Motor neuron (in vitro differentiated cells): ENCODE measurements at places on chromosomes 5 and 9.
A peak's percentile ranks its signal among the peaks of the same experiment; 100 is the strongest.

- ATAC-seq: peak; percentile 88
Measured at GRCh38 chr5:168851902-168852321, 272.7 kb upstream of the PANK3 start.

DNA sequence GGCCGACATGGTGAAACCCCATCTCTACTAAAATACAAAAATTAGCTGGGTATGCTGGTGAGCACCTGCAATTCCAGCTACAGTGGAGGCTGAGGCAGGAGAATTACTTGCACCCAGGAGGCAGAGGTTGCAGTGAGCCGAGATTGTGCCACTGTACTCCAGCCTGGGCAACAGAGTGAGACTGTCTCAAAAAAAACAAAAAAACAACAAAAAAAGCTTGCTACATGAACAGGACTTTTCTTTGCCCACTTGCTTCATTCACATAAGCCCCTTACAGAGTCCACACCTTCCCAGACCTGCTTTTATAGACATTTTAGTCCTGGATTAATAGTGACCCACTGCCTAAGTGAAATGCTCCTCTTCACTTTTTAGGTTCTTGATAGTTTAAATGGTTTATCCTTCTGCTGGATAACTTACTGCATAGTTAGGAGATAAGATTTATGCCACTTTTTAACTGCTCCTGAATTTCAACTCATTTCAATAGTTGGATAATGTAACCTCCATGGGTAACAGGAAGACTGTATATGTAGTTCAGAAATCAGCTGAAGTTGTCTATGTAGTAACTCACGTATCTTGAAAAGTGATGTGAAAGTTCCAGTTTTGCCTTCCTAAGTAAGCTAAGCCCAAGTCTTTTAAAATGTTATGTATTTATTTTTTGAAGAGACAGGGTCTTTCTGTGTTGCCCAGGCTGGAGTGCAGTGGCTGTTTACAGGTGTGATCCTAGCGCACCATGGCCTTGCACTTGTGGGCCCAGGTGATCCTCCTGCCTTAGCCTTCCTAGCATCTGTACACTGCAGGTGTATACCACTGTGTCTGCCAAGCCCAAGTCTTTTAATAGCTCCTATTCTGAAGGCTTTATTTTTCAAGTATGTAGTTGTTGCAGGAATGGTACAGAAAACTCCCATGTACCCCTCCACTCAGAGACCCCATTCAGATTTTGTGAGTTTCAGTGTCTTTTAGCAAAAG, 19.7 kb downstream of the SUB1 start:
- no peak for ATAC-seq

DNA sequence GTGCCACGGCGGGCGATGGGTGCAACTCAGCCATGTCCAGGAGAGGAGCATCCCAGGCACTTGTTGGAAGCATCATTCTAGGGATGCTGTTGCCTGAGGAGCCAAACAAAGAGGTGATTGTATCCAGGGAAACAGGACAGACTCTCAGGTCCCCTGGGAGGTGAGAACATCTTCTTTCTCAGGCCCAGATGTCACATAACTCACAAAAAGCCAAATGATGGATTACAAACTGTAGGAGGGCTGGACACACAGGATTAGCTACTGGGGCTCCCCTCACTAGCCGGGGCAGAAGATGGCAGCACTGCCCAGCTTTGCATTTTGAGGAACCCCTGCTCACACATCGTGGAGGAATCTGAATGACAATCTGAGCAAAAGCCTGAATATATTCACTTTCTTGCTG, 64.7 kb upstream of the NFIL3 start:
- ATAC-seq: peak; percentile 76

- no peak for ATAC-seq
Measured at GRCh38 chr5:13973724-13974123, 29.2 kb upstream of the DNAH5 start.

DNA sequence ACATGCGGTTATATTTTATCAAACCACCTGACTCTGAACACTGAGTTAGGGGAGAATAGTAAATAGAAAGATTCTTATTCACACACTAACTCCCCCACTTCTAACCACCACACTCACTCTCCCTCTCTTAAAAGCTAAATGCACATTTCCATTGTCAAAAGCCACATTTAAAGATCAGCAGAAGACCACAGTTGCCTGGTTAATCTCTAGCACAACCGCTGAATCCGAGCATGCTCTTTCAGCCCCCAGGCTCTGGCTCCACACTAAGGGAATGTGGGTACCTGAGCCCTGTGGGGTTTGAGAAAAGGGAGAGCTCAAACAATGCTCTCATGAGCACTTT, 35.7 kb downstream of the PFDN1 start:
- ATAC-seq: no peak

DNA sequence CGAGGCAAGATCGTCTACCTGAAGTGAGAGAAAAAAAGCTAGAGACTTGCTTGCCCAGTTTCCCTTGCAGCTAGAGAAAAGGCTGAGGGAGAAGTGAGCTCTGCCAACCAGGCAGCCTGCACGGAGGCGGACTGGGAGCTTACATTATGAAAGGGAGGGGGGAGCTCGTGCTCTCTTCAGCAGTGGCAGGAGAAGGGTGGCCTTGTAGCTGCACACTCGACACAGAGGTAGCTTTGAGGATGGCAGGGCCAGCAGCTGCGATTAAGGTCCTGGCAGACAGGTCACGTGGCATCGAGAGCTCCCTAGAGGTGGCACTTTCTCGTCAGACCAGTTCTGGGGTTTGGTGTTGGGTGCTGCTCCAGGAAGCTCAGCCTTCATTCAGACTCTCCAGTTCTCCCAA, 26.7 kb downstream of the APBA1 start:
- no peak for ATAC-seq

DNA sequence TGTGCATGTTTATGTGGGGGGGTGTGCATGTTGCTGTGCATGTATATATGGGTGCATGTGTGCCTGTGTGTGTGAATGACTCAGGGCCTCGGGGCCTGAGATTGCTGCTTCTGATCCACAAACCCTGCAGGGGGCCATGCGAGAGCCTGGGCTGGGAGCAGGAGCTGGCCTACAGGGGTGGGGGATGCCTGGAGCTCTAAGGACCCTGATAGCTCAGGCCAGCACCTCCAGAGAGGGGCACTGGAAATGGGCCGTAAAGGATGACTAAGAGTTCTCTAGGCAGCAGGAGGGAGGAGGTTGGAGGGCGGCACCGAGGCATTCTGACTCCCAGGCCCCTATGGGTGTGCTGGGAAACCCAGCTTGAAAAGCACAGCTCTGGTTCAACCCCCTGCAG, 6.9 kb upstream of the UBAC1 start:
- ATAC-seq: peak; percentile 34

DNA sequence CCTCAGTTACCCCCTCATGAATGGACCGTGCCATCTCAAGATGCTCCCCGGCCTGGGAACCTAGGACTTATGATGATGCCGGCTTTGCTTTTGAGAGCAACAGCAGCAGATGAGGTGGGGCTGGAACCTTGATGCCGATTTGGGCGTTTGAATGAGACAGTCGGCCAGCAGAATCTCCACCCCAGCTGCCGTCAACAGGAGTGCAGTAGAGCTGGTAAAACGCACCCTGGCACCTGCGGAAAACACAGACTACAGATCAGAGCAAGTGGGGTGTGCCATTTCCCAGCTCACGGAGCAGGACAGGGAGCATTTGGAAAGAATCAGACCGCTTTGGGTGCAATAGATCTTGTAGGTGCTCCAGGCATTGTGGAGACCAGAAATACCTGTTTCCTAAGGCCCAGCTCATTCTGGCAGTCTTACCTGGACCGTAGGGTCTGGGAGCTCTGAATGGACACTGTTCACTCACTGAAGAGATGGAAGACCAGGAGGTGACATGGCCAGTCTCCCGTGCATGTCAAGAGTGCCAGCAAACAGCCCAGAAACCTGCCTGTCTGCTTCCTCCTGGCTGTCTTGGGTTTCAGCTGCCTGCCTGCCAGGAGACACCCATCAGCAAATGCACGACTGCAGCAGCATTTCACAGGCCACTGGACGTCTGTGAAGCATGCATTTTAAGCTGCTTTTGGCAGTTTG, 317.7 kb upstream of the IRX4 start:
- no peak for ATAC-seq

- no peak for ATAC-seq
Measured at GRCh38 chr5:71011194-71011792, 13.8 kb downstream of the NAIP start.

DNA sequence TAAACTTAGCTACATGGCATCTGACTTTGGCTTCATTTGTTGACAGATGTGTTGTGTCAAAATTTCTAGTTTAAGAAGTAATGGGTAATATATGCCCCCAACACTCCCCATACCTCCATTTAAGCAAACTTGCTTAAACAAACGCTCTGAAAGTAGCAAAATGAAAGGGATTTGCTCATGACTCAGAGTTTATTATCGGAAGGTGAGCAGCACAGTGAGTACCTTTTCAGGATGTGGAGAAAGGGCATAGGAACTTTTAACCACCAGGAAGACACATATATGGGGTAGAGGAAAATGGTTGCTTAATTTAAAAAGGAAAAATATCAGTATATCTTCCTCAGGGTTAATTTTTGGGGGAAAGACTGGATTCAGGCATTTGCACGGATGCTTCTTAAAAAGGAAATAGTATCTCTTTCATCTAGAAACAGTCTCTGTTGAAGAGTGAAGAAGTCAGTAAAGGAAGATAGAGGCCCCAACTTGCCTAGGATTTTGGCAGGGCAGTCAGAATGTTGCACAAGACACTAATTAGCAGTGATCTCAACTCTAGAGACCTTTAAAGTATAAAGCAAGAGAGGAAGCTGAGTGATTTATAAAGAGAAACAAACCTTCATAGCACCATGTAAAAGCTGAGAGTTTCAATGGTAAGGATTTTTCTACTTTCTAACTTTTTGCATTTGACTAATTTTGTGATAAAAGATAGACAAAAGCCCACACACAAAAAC, 155.1 kb downstream of the TRIO start:
- no peak for ATAC-seq

DNA sequence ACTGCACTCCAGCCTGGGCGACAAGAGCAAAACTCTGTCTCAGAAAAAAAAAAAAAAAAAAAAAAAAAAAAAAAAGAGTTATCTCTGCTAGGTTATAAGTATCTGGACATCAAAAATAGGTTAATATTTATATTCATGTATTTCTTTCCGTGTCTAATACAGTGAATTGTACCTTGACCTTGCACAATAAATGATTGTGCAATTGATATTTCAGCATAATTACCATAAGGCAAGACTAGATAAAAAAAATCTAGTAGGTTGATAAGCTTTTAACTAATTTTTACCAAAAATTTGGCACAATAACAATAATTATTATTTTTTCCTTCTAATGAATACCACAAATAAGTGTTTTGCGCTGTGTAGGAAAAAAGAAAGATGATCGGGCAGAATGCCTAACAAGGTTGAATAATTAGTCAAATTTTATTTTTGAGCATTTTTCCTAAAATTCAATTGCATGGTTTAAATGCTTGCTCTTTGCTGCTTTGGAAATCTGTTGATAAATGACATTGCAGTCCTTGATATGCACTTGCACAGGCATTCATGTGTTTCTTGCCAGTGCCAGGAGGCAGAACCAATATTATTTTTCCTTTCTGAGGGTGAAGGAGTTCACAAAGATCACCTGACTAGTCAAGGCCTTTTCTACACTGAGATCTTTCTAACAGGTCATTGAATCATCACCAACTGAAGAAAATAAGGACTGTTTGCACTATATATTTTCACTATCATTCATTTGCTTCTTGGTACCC, 127.5 kb downstream of the ARRDC3 start:
- no peak for ATAC-seq

DNA sequence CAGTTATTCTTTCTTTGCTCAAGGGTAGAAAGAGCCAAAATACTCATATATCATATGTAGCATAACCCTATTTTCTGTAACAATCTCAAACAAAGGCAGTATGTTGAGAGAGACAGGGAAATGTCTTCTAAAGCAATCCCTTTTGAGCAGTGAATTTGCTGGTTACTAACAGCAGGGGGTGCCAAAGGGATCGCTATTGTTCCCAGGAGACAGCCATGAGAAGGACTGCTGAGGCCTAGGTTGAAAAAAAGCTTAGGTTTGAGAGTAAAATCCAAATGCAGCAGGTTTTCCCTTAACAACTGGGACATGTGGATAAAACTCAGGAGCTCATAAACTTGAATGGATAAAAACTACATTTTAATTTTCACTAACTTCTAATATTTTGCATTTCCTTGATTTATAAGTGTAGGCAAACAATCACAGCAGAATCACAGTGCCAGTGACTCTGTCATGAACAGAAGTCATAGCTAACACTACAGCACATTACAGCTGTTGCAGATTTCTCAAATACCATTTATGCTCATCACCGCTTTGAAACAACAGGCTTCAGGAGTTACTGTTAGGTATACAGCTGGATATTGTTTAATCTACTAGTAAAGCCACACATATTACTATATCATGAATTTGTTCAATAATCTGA, 148.4 kb downstream of the MAPKAP1 start:
- ATAC-seq: peak; percentile 72

DNA sequence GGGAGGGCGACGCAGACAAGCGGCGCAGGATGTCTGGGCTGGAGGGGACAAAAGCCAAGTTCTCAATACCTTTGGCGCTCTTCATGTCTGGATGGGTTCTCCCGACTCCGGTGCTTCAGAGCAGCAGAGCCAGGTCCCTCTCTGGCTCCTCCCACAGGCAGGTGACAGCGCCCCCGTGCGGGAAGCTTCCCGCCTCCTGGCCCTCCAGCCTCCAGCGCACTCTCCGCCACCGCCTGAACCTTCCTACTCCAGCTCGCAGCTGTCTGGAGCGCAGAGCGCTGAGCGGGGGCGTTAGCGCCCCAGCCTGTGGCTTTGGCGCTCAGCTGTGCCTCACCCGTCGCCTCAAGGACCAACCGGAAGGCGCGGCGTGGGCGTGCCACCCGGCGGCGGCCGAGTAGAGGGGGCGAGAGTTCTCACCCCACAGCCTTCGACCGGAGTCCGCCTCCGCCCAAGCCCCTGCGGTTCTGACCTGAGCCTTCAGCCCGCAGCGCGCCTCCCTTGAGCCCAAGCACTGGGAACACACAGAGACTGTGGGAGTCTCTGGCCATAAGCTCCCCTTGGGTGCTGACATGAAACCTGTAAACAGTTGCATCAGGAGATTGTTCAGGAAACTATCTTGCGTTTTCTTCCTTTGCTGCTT, at the start of gene SLCO4C1:
SLCO4C1 (minus strand) TSS at position 107 of the 640 bp plus-strand sequence; CDS start at position 85, 22 bp downstream.
- peak; percentile 99 for ATAC-seq

- no peak for ATAC-seq
Measured at GRCh38 chr5:111855356-111855755, 98.4 kb upstream of the NREP start.

GRCh38 chr9:82487935-82488312, 499.4 kb downstream of the SPATA31D1 start:
- no peak for ATAC-seq

- peak; percentile 67 for ATAC-seq
Measured at GRCh38 chr9:133514460-133515239, 10.1 kb downstream of the MYMK start.

GRCh38 chr9:2241836-2242741, 226.9 kb downstream of the SMARCA2 start:
- ATAC-seq: peak; percentile 92

- ATAC-seq: no peak
Measured at GRCh38 chr9:96067004-96067403, 191.5 kb downstream of the ERCC6L2 start.

GRCh38 chr9:98973171-98973570, 29.5 kb downstream of the COL15A1 start:
- ATAC-seq: no peak

- no peak for ATAC-seq
Measured at GRCh38 chr5:135567661-135568060, 11.1 kb downstream of the CXCL14 start.

- no peak for ATAC-seq
Measured at GRCh38 chr9:110936719-110937452, 101.4 kb downstream of the LPAR1 start.

- ATAC-seq: peak; percentile 75
Measured at GRCh38 chr5:36403632-36404311, 102.1 kb upstream of the RANBP3L start.
